ENCODE measurements at places on chromosomes 4 and X. TPM values are rescaled to one million over a fixed set of nuclear protein-coding genes. Genes with fewer than 3 reads are reported as not detected.

Gene PCDH18
- total RNA-seq = 17.9 TPM

Gene AMER1
- total RNA-seq = 9.8 TPM

Gene CFAP299
- total RNA-seq = 0.74 TPM

Gene NDST3
- 35.4 TPM for total RNA-seq

Gene AKAP14
- total RNA-seq = not detected

Gene N4BP2
- 60.2 TPM for total RNA-seq

Gene SLC9B1
- 6.4 TPM for total RNA-seq

Gene MAGEB2
- not detected for total RNA-seq

Gene FAM133A
- 1.2 TPM for total RNA-seq

Gene HSFX3
- total RNA-seq = not detected

Gene FAM241A
- 6.9 TPM for total RNA-seq

Gene ABCE1
- 105 TPM for total RNA-seq

Gene TEX13D
- total RNA-seq = under 0.01 TPM

Gene CXCL1
- total RNA-seq = 1.5 TPM

Gene MFAP3L
- 10.8 TPM for total RNA-seq

Gene PDK3
- 3.0 TPM for total RNA-seq

Gene TGIF2LX
- not detected for total RNA-seq

Gene CT45A3
- not detected for total RNA-seq

Gene CBLL2
- total RNA-seq = not detected

Gene HOPX
- 58.0 TPM for total RNA-seq

Gene CABS1
- not detected for total RNA-seq

Gene MTMR1
- 28.5 TPM for total RNA-seq

Gene PDCL2
- total RNA-seq = not detected
